Neural crest cell (in vitro differentiated cells): ENCODE measurements at places on chromosomes 1 and 21. TPM values are rescaled to one million over a fixed set of nuclear protein-coding genes. Genes with fewer than 3 reads are reported as not detected.
A peak's percentile ranks its signal among the peaks of the same experiment; 100 is the strongest.

Gene MPL
- not detected in 2 replicates for total RNA-seq

Gene VSIG8
- not detected in 2 replicates for total RNA-seq

Gene TAL1
- 0.11 and 0.21 TPM in 2 replicates for total RNA-seq

Gene LYPD8
- not detected in 2 replicates for total RNA-seq

Gene CFAP74
- 0.12 and 0.32 TPM in 2 replicates for total RNA-seq

Gene LRRC38
- not detected in 2 replicates for total RNA-seq

Gene HUNK
- total RNA-seq = 29.1 and 39.6 TPM in 2 replicates

Gene TEDDM1
- not detected in 2 replicates for total RNA-seq

Gene OLFML3
- total RNA-seq = 4.3 and 6.1 TPM in 2 replicates

Gene HENMT1
- total RNA-seq = 8.0 and 9.0 TPM in 2 replicates

Gene TIE1
- total RNA-seq = 2.2 and 2.8 TPM in 2 replicates

Gene URB1
- total RNA-seq = 22.2 and 23.1 TPM in 2 replicates

Gene DPYD
- total RNA-seq = 5.9 and 7.3 TPM in 2 replicates

Gene IL23R
- not detected in 2 replicates for total RNA-seq

Gene ALDH4A1
- 18.4 and 19.5 TPM in 2 replicates for total RNA-seq

DNA sequence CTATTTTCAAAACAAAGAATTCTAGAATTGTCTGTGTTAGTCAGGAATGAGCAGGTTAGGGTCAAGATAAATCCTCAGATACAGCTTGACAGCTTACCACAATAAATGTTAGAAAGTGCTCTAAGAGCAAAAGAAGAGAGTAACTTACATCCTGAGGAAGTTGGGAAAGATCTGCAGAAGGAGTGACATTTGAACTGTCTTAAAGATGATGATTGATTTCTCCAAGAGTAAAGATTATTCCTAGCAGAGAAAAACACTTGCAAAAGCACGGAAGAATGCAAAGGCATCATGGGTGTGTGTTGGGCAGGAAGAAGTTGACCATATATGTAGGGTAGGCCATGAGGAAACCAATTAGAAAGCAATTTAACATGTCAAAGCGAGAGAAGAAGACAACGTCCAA lies 175.4 kb downstream of the LRRC7 start:
- DNase-seq = no peak

- DNase-seq = no peak
These were observed 342.4 kb upstream of the AJAP1 start for GRCh38 chr1:4312024-4312423.

- peak; percentile 18 for DNase-seq
These were observed 505 bp downstream of the LMNA start for GRCh38 chr1:156114919-156115513.

DNA sequence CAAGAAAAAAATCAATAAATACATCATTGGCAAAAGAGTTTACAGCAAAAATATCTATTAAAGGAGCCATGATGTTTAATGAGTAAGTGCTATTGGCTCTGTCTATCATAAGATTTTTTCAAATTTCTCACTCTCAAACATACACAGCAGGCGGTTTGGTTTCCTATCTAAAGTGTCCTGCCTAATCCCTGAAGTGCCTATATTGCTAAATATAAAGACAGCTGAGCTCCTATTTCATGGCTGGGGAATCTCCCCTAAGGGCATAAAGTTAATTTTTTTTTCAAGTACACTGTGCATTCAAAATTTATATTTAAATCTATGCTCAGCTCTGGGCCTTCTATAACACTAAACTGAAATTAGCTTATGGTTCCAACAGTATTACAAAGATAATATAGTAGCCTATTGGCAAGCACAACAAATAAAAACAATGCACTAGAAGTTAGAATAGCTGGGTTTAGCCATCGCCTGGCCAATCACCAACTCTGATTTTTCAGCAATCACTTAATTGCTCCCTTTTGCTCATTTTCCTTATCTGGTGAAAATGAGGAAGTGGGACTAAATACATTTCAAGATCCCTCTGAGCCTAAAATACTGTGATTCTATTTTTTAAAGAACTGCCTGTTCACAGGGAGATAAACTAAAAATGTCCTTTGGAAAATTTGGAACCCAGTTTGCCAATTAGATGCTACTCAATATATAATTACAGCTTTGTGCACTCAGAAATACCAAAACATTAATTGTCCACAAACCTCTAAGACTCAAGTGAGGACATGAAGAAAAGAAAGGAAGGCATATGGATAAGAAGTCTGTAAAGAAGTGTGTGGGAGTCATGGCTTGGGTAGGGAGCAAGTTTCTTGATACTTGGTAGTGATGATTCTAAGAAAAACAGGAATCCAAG lies 62.5 kb downstream of the WDR64 start:
- no peak for DNase-seq

- no peak for DNase-seq
These were observed 4.1 kb downstream of the GSTM5 start for GRCh38 chr1:109716121-109716520.

- no peak for DNase-seq
These were observed 89.6 kb upstream of the PTGFR start for GRCh38 chr1:78401148-78401547.

GRCh38 chr1:54475357-54475881 lies 69.2 kb upstream of the SSBP3 start:
- no peak for DNase-seq

DNA sequence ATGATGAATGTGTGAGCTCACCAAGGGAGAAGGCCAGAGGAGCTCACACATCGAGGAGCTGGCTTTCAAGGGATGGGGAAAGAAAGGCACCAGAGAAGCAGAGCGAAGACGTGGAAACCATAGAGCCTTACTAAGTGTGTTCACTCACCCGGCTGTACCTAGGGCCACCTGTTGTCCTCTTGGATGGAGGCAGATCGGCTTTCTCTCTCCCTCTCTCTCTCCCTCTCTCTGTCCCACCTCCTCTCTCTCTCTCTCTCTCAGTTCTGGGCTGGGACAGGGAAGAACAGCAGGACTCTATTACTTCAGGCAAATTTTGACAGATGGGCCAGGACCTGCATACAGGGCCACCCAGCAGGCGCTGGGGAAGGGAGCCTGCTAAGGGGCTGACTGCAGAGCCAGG lies 64.8 kb downstream of the HIVEP3 start:
- DNase-seq = no peak

- DNase-seq = no peak
These were observed 1.9 kb downstream of the RNF11 start for GRCh38 chr1:51238034-51238403.

GRCh38 chr1:159090286-159091179 lies 14.0 kb upstream of the AIM2 start:
- no peak for DNase-seq

GRCh38 chr1:88311265-88311664 lies 372.8 kb upstream of the PKN2 start:
- no peak for DNase-seq

- DNase-seq = no peak
These were observed 15.4 kb upstream of the GPR37L1 start for GRCh38 chr1:202107321-202107761.

DNA sequence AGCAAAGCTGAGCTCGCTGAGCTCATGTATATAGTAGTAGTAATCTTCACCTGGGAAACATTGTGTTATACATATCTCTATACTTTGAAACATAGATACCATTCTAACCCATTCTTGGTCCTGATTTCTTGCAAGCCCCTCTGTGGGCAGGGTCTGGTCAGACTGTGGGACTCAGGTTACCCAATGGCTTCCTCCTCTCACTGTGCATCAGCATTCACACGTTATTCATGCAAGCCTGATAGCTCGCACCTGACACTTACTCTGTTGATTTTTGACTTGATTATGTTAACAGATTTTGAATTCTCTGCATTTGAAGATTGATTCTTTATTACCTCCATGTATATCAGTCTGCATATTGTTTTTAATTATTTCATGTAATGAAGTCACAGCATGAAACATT lies 1.3 kb downstream of the GBP7 start:
- no peak for DNase-seq

DNA sequence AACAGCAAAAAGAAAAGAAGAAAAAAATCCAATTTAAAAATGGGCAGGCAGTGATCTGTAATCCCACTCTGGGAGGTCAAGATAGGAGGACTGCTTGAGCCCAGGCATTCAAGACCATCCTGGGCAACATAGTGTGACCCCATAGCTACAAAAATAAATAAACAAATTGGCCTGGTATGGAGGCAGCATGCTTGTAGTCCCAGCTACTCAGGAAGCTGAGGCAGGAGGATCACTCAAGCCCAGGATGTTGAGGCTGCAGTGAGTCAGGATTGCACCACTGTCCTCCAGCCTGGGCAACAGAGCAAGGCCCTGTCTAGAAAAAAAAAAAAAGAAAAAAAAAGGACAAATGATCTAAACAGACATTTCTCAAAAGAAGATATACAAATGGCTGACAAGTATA lies 99.6 kb downstream of the EIF4G3 start:
- DNase-seq = no peak

DNA sequence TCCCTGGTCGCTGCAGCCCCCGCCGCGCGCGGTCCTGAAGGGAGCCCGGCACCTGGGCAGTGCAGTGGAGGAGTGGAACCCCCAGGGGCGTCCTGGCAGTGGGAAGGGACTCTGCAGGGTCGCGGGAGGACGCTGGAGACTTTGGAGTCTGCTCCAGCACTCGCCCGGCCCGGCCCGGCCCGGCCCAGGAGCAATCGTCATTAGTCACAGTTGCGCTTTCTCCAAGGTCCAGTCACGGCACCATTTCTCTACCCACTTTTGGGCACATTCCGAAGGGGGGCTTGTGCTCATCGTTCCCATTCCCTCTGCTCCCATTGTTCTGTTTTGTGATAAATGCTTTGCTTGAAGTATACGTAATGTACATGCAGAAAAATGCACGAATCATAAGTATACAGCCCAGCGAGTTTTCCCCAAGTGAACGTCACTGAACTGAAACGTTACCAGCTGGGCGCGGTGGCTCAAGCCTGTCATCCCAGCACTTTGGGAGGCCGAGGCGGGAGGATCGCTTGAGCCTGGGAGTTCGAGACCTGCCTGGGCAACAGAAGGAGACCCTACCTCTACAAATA lies 999 bp downstream of the THAP3 start:
- DNase-seq = peak; percentile 11

GRCh38 chr1:178959543-178960460 lies 65.9 kb upstream of the FAM20B start:
- DNase-seq = no peak

GRCh38 chr1:98404866-98405265 lies 256.7 kb upstream of the SNX7 start:
- no peak for DNase-seq

- no peak for DNase-seq
These were observed 222.4 kb upstream of the B3GALT2 start for GRCh38 chr1:193408782-193409293.

DNA sequence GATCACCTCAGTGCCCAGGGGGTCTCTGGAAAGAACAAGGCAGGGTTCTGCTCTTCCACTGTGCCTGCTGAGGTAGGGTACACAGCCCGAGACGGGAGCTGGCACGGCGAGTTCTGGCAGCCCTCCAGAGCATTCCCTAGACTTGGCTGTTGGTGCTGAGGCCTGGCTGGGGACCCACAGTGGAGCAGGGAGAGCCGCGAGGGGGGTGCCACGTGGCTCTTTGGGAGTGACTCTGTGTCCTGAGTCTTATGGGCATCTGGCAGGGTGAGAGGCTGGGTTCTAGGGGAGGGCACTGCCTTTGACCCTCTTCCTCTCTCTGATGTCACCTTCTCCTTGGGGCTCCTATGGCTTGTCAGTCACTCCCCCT lies 336.4 kb downstream of the CAMTA1 start:
- no peak for DNase-seq

DNA sequence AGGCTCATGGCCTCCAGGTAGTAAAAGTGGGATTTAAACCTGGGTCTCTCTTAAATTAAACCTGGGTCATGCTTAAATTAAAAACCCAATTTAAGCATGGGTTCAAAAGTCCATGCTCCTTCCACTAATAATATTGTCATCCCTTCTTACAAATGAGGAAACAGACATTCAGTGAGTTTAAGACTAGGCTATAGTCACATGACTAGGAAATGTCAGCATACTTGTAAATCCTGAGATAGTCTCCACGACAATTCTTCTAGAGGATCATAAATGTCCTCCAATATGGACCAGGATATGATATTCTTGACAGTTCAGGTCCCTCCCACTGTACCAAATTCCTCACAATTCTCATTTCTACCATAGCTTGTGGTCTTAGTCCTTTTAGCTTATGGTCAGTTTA lies 10.5 kb upstream of the IGFN1 start:
- DNase-seq = no peak

DNA sequence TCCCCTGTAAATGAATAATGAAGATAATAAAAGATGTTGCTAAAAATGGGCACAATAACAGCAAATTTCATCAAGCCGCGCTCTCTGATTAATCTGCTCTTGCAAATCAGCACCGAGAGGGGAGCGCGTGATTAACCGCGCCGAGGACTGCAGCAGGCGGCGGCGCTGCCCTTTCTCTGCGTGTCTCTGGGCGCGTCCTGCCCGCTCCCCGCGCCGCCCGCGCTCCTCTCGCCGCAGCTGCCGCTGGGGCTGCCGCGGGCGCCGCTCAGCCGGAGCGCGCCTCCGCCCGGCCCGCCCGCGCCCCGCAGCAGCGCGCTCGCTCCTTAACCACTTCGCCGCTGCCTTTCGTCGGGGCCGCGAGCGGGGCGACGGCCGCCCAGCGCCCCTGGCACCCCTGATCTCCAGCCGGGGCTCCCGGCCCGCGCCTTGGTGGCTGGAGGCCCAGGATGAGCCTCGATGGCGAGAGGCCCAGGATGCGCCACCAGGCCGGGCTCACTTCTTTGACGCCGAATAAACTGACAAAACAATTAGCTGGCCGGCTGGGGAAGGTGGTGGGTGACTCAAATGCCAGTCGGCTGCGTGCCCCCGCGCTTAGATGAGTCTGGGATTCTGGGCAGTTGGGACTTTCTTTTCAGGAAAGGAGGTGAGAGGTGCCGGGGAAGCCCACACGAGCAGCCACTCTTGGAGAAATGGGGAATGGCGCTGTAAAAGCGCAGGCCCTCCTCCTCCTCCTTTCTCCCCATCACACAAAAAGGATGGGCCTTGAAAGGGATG lies 221.4 kb upstream of the PKN2 start:
- DNase-seq = peak; percentile 31

GRCh38 chr1:173418107-173418985 lies 58.8 kb upstream of the PRDX6 start:
- DNase-seq = no peak

DNA sequence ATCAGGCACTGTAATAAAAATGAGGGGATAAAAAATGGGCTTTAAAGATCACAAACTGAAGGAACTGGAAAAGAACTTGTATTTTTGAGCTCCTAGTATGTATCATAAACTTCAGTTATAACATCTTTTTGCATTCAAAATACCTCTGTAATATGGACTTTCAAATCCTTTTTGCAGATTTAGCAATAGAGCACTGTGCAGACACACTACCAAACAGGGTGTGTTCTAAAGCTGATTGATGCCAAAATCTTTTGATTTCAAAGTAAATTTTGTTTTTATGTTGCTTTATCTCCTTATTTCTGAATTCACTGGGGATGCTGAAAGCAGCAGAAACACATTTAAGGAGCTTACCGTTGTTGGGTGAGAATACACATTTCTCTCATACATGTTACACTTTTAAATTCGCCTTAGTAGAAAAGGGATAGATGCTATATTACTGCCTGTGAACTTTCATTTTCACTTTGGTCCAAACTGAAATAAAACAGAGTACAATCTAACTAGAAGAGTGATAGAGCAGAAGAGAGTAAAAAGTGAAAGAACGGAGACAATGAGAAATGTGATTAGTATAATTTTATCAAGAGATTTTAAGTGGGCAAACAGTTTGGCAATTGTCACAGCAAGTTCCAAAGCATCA lies 1126.6 kb downstream of the BRINP3 start:
- DNase-seq = no peak
